ENCODE measurements at places on chromosomes 6 and 20.

DNA sequence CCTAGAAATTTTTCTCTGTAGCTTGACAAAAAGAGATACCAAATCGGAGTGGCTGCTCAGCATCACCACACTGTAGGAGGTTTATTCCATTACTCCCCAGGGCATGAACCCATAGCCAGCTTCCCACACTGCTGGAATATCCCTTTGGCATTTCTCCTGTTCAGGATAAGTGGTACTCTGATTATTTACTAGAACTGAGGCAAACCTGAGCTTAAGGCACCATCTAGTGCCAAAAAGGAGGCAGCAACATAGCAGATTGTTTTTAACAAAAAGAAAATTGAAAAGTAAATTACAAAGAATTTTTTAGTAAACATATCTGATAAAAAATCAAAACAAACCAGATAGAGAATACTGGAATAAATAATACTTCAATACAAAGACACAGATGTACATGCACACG lies 181.7 kb downstream of the WDR27 start:
- no peak for DNase-seq

DNA sequence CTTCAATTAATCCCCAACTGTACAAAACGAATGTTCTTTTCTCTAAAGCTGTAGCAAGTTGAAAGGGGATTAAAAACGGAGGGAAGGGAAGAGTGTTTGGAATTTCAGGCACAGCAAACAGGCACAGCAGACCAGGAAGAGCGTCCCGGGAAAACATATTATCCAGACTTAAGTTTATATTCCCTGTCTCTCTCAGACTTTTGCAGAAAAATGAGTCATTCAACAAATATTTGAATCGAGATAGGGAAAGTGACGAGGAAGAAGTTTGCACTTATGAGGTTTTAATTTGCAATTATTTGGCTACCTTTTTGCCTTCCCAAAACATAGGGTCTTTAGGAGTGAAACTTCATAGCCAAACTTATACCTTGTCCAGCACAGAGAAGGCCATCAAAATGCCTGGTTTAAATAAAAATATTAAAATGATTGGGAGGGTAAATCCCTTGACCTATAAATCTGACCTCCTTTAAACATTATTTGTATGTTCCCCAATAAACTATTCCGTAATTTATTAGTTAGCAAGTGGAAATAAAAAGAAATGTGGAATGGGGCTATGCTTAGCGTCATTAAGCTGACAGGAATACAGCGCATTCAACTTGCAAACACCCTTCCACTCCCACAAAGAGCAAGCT lies 16.0 kb downstream of the HFE start:
- DNase-seq = peak; percentile 38

DNA sequence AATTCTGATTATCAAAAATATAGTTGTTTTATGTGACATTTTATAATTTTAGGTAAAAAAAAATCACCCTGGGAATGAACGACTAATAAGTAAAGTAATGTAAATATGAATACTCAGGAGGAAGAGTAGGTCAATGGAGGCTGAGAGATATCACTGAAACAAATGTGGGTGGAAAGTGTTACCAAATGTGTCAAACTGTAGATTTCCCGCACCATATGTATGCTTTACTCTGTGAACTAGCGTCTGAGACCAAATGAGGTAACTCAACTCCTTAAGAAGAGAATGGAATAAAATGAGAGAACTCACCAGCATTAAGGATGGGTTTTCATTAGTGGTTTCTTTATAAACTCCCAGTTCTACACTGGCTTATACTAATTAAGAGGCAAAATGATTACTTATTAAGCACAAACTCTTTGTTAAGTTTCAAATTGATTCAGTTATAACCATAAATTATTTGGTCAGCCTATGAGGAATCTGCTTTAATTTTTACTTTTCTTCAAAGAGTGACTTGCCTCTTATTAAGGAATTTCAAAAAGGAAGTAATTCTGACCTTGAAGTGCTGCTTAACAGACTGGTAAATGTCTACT lies 784.7 kb upstream of the GJE1 start:
- DNase-seq = no peak

DNA sequence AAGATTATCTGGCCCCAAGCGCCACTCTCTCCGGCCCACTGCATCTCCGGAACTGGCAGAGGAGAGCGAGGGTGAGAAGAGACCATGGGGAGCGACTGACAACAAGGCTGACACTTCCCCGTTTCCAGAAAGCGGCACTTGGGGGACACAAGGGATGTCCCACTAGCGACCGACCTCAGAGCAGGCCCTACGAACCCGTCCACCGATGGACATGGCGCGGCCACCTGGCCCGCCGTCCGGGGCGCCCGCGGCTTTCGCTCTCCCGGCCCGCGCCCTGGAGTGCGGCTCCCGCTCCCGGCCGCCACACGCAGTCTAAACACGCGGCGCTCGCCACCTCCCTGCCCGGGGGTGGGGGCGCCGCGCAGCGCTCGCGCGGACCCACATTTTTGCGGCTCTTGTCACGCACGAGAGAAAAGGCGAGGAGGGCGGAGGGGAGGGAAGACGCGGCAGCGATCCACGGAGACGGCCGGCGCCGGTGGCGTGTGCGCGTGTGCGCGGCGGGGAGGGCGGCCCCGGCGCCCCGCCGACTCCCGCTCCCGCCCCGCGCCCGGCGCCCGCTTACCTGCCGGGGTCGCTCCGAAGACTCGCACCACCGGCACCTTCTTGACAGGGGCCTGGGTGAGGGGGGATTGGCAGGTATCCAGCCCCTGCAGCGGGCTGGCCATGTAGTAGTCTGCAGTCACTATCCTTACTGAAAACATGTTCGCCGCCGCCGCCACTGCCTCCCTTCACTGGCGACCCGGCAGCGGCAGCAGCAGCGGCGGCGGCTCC lies 645 bp downstream of the REV3L start:
- peak; percentile 14 for DNase-seq

GRCh38 chr6:118736440-118736839 lies 85.0 kb upstream of the CEP85L start:
- no peak for DNase-seq

DNA sequence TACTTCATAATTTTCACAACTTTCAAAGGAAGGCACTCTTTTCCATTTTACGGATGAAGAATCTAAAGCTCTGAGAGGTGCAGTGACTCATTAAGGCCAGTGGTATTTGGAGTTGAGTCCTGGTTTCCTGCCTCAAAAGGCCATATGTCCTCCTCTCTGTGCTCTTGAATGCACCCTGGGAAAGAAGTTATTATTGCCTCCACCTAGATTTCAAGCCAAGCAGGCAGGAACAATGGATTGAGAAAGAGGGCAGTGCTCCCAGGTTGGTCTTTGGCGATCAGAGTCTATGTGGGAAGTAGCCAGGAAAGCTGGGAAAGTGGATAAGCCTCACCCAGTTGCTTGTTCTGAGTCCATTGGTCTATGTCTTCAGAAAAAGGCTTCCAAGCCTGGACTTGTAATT lies 165.0 kb downstream of the MAFB start:
- no peak for DNase-seq

- no peak for DNase-seq
Observed at GRCh38 chr6:16764188-16764950, 3.1 kb upstream of the ATXN1 start.

GRCh38 chr6:154229786-154230185 lies 126.8 kb downstream of the IPCEF1 start:
- DNase-seq = no peak

- no peak for DNase-seq
Observed at GRCh38 chr6:11738234-11738633, 40.4 kb downstream of the ADTRP start.

GRCh38 chr20:10806539-10806938 lies 132.7 kb upstream of the JAG1 start:
- DNase-seq = no peak

GRCh38 chr20:1209447-1210387 lies 6.5 kb downstream of the C20orf202 start:
- no peak for DNase-seq

DNA sequence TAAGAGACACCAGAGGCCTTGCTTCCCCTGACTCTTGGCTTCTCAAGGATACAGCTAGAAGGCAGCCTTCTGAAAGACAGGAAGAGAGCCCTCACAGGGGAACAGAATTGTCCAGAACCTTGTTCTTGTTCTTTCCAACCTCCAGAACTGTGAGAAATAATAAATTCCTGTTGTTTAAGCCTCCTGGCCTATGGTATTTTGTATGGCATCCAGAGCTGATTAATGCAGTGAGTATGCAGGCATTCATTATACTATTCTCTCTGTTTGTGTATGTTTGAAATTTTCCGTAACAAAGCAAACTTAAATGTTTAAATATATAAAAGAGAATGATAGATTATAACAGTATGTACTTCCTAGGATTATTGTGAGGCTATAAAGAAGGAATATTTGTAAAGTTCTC lies 903.4 kb upstream of the FLRT3 start:
- no peak for DNase-seq

DNA sequence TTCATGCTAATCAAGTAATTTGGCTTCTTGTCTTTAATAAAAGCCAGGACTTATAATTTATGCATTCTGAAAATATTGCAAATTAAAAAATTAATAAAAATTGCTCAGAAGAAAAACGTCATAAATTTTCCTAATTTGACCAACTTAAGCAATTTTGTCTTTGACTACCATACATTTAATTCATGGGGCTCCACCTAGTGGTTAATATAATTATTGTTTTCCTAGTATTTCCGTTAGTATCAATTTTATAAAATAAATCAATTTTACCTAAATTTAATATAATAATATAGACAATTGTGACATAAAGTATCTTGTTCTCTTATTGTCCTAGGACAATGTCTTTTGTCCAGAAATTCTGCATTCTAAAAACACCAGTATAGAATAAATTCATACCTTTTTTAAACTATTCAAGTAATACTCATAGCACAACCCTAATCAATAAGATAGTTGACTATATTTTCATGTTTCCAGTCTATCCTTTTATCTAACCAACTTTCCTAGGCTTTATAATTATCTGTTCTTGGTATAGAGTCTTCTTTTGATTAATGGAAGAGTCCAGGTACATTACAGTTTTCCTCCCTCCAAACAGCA lies 319.9 kb downstream of the TRDN start:
- peak; percentile 10 for DNase-seq

DNA sequence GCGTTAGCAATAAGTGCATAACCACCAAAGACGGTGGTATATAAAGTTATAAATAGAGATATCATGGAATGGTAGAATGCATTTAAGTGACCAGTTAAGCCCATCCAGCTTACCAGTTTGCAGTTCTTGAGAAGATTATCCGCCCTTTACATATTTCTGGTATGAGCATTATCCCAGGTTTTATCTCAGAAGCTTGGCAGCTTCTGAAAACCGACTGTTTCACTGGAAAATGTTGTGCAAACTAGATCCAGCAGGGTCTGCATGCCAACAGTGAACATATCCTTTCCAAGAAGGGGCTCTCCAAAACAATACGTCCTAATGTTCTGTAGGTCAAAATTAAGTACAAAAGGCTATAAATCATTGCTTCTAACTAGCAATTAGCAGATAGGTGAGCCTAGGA lies 29.5 kb upstream of the SHLD1 start:
- no peak for DNase-seq

GRCh38 chr6:141866731-141867497 lies 265.8 kb upstream of the GJE1 start:
- DNase-seq = no peak

DNA sequence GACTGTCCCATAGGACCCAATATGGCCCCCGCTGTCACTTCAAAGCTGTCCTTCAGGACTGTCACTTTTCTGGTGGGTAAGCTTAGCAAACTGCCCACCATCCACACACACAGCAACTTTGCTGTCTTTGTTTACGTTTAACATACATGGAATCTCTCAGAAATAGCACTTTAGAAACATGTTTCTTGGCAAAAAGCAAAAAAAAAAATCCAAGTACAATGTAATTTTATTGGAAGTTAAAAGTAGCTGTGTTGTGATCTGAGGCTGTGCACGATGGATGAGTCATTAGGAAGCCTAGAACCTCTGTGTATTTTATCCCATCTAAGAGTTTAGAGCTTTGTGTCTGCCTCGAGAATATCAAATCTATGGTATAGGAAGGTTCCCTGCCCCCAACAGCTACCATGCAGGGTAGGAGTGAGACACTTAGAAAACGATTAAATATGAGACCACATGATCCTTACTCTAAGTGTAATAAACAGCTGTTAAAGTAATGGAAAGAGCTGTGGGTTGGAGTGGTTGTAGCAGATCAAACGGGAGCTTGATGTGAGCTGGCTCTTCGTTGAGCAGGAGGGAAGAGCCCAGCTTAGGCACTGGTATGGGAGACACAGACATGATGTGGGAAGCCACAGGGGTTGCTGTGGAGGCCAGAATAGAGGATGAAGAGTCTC lies 119.5 kb downstream of the PLEKHG1 start:
- no peak for DNase-seq

- DNase-seq = no peak
Observed at GRCh38 chr20:23492292-23492691, 1.4 kb downstream of the CST8 start.

- no peak for DNase-seq
Observed at GRCh38 chr6:36825994-36826393, 13.2 kb downstream of the CPNE5 start.

DNA sequence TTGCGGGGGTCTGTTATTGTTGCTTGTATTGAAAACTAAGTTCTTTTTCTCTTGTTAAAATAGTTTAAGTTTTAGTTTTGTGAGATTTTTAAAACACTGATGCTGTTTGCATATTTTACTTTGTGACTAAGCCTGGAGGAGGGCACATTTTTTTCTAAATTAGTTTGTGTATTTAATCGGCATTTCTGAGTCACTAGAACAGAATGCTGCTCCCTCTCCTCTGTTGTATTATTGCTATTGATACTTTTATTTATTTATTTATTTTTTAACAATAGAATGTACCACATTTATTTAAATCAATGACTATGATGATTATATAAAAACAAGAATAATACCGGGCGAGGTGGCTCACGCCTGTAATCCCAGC lies 5.1 kb upstream of the FAM50B start:
- DNase-seq = peak; percentile 72

GRCh38 chr6:14721103-14721758 lies 524.6 kb upstream of the JARID2 start:
- DNase-seq = no peak

GRCh38 chr6:19160081-19160730 lies 677.0 kb upstream of the ID4 start:
- DNase-seq = no peak

DNA sequence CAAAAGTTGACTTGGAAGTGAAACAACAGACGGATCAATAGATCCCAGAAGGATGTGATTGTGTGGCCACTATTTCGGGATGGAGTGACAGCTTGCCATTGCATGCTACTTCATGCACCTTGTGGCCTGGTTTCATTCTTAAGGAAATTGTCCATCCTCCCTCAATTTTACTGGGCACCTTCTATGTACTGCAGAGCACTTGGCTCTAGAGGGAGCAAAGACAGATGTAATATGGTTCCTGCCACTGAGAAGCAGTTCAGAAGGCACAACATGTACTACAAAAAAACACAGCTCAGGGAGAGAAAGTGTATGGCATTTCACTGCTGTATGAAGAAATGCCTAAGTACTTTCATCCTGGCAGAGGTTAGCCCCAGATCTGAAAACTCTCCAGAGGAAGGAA lies 91.9 kb downstream of the FOXA2 start:
- DNase-seq = no peak

- no peak for DNase-seq
Observed at GRCh38 chr6:142833798-142834197, 111.2 kb downstream of the HIVEP2 start.

GRCh38 chr20:58224974-58225373 lies 3.5 kb downstream of the ANKRD60 start:
- no peak for DNase-seq
